ENCODE measurements at places on chromosomes 3 and 15.
A peak's percentile ranks its signal among the peaks of the same experiment; 100 is the strongest.

- DNase-seq = no peak
Measured at GRCh38 chr3:100198579-100199269, 62.1 kb upstream of the TBC1D23 start.

DNA sequence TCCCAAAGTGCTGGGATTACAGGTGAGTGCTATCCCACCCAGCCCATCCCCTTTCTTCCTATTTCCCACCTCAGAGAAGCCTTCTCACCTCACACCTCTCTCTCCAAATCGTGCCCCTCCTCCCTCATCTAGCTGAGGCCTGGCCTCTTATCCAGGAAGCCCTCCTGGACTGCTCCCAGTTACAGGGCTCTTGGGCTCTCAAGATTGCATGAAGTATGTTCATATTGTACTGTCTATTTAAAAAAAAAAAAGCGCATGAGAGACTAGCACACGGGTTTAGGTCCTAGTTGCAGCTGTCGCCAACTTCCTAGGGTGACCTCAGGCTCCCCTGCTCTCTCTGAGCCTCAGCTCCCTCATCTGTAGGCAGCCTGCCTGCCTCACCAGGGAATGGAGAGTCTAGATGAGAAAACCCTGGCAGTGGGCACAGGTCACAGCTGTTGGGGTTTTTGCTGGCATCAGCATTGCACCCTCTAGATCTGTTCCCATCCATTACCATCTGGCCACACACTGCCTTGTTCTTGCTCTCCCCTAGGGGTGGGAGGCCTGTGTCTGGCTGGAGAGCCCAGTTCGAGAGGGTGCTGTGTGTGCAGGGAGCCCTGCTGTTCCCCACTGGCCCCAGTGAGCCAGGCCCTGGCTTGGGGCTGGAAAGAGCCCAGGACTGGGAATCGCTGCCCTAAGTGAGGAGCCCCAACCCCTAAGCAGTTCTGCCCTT, 24.2 kb upstream of the C15orf39 start:
- DNase-seq = no peak

- DNase-seq = no peak
Measured at GRCh38 chr3:141302364-141303141, 65.8 kb upstream of the ZBTB38 start.

GRCh38 chr3:171317171-171317570, 143.0 kb downstream of the TNIK start:
- no peak for DNase-seq

- no peak for DNase-seq
Measured at GRCh38 chr3:150302246-150302645, 105.9 kb upstream of the TSC22D2 start.

DNA sequence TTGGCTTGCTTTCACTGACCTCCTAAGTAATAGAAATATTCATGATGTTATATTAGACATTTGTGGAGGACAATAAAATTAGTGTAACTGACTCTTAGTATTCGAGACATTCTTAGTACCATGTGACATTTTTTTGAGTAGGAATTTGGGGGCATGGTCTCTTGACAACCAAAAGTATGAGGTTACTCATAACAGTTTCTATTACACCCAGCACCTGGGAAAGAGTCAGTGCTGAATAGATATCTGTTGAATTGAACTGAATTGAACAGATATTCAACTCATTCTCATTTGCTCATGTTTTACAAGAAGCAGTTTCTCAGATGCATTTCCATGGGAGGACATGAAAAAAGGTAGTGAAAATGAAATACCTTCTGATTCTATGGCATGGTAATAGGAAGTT, 84.4 kb downstream of the CMSS1 start:
- no peak for DNase-seq

GRCh38 chr3:106332884-106333283, 464.1 kb upstream of the CBLB start:
- peak; percentile 24 for DNase-seq

GRCh38 chr15:40543631-40544294, 21.1 kb downstream of the CCDC32 start:
- DNase-seq = no peak

DNA sequence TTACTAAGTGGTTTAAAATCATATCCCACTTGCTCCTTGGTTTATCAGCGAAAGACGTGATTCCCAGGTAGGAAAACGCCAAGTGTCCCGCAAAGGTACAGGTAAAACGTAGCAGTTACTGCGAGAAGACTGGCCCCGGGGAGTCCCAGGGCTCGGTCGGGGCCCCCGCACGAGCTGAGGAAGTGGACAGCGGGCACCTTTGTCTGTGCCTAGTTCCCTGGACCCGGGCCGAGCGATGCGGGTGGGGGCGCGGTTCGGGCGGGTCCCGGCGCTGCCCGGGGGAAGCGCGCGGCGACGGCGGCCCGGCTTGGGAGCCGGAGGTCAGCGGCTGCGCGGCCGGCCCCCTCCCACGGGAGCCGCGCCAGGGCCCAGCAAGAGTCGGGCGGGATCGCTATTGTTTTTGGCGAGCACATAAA, 864 bp upstream of the NEO1 start:
- DNase-seq = no peak

All from GM23338 (cell line).